ENCODE measurements at places on chromosomes 7 and 10.

GRCh38 chr10:77190291-77190690 lies 447.3 kb downstream of the KCNMA1 start:
- DNase-seq = no peak

- DNase-seq = no peak
Measured at GRCh38 chr7:43112941-43113621, 634 bp downstream of the HECW1 start.

DNA sequence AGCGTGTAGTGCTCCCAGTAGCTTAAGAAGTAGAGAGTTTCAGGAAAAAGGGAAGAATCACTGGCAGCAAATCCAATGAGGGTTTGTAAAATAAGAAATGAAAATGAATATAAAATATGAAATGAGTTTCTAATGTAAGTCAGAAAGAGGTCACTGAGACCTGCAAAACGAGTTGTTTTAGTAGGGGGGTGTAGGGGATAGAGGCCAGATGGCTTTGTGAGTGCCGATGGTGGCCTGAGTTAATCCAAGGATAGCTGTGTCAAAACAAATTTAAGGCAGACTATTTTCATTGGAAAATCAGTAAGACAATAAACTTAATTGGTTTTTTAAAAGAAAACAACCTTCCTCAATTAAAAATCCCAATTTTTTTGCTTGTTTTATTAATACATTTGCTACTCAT lies 745 bp upstream of the ASB15 start:
- DNase-seq = no peak

DNA sequence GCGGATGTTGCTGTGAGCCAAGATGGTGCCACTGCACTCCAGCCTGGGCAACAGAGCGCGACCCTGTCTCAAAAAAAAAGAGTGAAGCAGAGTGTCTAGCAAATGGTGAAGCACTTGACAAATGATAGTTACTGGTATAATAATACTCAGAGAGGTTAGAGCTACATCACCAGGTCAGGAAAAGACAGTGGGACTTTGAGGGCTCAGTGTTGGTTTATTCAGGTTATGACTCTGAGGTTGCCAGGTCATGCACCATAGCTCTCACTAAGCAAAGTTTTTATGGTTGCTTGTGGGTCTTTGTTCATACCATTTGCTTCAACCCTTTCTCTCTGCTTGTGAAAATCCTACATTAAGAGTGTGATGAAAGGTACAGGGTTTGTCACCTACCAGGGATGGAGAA lies 13.6 kb downstream of the MRPS33 start:
- DNase-seq = no peak

DNA sequence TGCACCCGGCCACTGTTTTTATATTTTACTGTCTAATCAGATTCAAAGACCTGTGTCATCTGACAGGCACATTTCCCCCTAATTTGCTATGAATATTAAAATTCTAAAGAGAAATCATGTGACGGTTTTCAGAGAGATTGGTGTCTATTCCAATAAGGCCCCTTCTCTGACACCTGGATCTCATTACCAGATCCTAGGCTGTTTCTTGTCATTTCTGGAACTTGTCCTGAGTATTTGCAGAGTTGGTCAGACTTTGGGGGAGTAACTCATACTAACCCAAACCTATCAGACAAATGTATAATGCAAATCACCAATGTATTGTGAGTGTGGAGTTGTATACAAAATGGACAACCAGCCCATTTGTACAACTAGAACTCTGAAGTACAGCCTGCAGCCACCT lies 29.5 kb downstream of the MYO1G start:
- DNase-seq = no peak

DNA sequence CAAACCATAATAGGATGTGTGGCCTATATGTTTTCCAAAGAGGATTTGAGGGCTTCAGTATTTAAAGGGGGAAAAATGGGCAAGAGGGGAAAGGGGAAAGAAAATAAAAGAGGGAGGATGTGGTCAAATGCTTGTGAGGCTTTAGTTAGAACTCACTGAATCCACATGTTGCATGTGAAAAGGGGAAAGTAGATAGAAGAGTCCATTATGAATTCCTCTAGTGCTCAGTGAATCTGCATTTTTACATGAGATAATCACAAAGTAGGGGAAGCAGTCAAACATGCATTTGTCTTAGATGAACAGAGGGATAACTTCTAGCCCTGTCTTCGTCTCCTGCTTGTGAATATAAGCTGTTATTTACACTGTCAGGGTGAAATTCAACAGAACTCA lies 24.6 kb upstream of the AKAP9 start:
- no peak for DNase-seq

DNA sequence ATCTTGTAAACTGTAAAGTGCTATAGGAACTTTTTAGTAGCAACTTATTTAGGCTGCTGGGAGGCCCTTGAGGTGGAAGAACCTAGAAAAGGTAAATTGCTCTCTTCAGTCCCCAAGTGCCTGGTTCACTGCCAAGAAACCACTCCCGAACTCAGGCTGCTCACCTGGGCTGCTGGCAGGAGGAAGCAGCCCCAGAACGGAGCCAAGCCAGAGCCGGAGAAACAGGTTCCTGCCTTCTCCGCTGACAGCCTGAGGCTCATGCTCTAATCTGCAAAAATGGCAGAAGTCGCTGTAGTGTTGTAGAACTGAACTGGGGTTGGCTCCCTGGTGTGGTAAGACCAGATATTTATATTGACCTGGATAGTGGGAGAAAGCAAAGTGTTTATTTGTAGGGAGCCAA lies 136.0 kb downstream of the CUL2 start:
- no peak for DNase-seq

GRCh38 chr10:72459301-72459700 lies 104.6 kb upstream of the DNAJB12 start:
- DNase-seq = no peak
